Naive thymus-derived CD4-positive, alpha-beta T cell (primary cell): ENCODE measurements at places on chromosomes 6 and 20. TPM values are rescaled to one million over a fixed set of nuclear protein-coding genes. Genes with fewer than 3 reads are reported as not detected.

DNA sequence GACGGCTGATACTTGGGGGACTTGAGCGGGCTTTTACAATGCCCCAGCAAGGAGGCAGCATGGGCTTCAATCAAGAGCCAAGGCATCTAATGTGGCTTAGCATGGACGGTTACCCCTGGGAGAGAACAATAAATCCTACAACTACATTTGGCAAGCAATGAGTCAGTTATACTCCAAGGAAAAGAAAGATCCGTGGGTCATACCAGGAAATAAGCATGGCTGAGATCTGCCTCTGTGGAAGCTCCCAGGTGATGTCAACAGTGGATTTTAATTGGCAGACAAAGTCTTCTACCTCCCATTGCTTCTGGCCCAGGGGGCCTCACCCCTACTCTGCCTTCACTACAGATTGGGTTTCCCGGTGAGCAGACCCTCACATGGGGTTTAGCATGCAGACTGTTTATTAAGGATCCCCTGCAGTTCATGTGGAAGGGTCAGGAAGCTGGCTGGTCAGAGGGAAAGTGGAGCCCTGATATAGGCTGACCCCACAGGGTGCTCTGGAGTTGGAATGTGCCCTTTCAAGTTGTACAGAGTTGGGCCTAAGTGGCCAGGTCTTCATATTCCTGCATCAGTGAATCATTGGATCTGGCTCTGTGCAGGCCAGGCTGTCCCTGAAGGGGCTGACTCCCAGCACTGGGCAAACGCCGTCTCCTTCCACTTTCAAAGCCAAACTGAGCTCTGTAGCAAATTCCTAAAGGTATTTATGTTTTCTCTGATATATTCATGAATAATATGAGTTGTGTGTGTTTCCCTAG, 91.3 kb upstream of the GGTLC1 start:
- H3K4me1 ChIP-seq: no peaks in the 10 kb centered on the region
- no peak for DNase-seq
- no peaks in the 10 kb centered on the region for H3K27me3 ChIP-seq
- no peak overlapping the region for H3K27ac ChIP-seq

BTN1A1 gene
- not detected for polyA plus RNA-seq

ANGPT4 gene
- polyA plus RNA-seq: not detected

DEFB124 gene
- polyA plus RNA-seq: not detected

CAGE1 gene
- polyA plus RNA-seq: 0.06 TPM

GABRR2 gene
- not detected for polyA plus RNA-seq

DNA sequence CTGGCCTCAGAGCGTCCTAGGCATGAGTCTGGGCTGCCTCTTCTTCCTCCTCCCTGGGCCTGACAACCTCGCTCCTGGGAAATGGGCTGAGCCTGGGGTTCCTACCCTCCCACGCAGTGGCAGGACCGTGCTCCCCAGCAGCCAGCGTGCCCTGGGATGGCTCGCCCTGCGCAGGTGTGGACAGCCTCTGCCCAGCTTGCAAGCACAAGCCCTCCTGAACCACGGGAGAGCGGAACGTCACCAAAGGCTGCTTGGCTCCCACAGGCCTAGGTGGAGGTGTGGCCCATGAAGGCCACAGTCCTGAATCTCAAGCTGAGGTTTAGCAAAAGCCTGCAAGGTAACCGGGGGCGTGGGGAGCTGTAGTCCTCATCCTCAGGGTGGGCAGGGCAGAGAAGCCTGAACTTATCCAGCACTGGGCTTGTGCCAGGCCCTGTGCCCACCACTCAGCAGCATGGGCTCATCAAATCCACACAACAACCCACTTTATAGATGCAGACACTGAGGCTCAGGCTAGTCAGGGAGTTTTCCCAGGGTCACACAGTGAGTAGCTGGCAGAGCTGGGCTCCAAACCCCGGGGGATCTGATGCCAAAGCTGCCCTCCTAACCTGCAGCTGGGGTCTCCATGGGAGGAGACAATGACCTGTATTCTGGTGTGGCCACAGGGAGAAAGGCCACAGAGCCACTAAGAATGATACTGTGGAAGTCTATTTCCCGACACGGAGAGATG, 25.3 kb downstream of the RBM38 start:
- H3K4me1 ChIP-seq: no peaks in the 10 kb centered on the region
- no peak overlapping the region for H3K27ac ChIP-seq
- no peak for DNase-seq
- no peaks in the 10 kb centered on the region for H3K27me3 ChIP-seq

OPRL1 gene
- polyA plus RNA-seq: 0.18 TPM

OVOL2 gene
- not detected for polyA plus RNA-seq

ASIP gene
- not detected for polyA plus RNA-seq

- DNase-seq: no peak
- H3K4me1 ChIP-seq: no peaks in the 10 kb centered on the region
- H3K4me3 ChIP-seq: no peak overlapping the region
These were observed 196.9 kb downstream of the FOXA2 start for GRCh38 chr20:22387452-22387851.

DNA sequence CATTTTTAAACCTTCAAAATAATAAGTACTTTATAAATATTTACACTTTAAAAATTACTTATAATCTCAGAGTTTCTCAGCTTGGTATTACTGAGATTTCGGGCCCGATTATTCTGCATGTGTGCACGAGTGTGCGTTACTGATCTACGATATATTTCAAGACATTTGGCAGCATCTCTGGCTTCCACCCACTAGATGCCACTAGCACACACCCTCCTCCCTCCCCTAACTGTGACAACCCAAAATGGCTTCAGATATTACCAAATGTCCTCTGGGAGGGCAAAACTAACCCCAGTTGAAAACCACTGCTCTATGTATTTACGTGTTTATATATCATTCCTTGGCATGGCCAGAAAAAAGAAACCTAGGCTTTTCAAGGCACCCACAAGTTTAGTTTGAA, 95.9 kb downstream of the FYN start:
- H3K4me1 ChIP-seq: peaks cover 85% of the 10 kb centered on the region
- DNase-seq: no peak
- H3K36me3 ChIP-seq: no peaks in the 10 kb centered on the region
- no peak overlapping the region for H3K4me3 ChIP-seq
- H3K27ac ChIP-seq: peak overlapping the region; percentile 56

COL10A1 gene
- polyA plus RNA-seq: 0.07 TPM

GJA10 gene
- not detected for polyA plus RNA-seq

LY6G6F gene
- polyA plus RNA-seq: not detected

NEDD9 gene
- 14.2 TPM for polyA plus RNA-seq

DNA sequence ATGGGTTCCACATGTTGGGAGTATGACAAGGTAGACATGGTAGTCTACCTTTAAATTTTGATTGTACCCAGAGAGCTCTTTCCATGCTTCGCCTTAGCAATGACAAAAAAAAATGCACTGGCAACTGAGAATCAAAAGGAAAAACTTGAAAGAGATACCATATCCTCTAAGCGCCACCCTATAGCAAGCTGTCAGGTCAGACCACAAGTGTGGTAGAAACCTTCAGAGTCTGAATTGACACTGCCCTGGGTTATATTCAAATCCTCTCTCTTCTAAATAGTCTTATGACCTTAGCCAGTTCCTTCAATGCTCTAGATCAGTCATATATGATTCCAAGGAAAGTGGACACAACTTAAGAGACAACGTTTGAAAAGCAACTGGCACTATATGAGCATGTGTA, 45.6 kb upstream of the SMLR1 start:
- H3K4me1 ChIP-seq: peaks cover 27% of the 10 kb centered on the region
- H3K36me3 ChIP-seq: no peaks in the 10 kb centered on the region
- no peak overlapping the region for H3K27ac ChIP-seq
- DNase-seq: peak; percentile 60

DNA sequence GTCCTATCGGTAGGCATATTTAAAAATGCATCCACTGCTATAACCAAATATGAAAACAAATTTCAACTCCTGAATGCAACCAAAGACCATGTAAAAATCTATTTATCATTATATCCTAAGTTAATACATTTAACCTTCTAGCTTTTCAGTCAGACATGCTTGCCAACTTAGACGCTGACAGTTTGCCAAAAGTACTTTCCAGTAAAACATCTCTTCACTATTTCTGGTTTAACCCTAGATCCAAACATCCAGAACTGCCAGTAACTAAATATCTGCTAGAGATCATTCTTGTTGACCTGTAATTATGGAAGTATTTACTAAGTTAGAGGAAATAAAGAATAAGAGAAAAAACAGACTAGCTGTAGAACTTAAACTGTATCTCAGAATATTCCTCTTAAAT, 210.2 kb upstream of the THEMIS start:
- no peaks in the 10 kb centered on the region for H3K27me3 ChIP-seq
- peaks cover 3% of the 10 kb centered on the region for H3K4me1 ChIP-seq
- H3K27ac ChIP-seq: no peak overlapping the region
- H3K4me3 ChIP-seq: no peak overlapping the region
- no peak for DNase-seq
